T-helper 22 cell (primary cell): ENCODE measurements at places on chromosomes 3 and 15.

GRCh38 chr15:70196372-70197316 is 98.9 kb upstream of the TLE3 start:
- DNase-seq: peak; percentile 37

DNA sequence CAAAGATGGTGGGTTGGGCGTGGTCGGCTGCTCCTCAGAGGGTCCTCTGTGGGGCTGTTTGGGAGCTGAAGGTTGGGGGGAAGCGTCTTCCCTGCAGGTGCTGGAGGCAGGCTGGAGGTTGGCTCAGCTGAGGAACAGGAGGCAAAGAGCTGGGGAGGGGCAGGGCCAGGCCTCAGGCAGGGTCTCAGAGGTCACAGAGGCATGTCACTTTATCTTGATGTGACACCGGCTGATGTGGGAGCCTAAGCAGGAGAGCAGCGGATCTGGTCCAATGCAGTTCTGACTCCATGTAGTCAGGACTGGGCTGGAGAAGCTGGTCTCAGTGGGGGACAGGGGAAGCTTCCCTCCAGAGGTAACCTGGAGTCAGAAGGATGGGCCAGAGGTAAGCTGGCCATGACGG is 7.7 kb upstream of the GNAT1 start:
- DNase-seq: no peak

DNA sequence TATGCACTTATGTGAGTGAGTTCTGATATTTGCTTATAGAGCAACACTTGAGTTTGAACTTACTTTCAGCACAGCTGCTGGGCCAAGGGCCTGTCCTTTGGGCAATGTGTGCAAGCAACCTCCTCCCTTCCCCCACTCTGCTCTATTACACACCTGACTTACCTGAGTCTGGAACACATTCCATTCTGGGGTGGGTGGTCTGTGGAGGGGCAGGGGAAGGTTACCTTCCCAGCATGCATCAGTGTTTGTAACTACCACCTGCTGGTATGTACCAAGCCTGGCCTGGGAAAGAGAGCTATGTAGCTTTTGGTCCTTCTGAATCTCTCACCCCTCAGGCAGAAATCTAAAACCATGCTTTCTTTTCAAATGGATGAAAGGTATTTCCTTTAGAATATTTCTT is 103.0 kb downstream of the ISL2 start:
- DNase-seq: no peak

DNA sequence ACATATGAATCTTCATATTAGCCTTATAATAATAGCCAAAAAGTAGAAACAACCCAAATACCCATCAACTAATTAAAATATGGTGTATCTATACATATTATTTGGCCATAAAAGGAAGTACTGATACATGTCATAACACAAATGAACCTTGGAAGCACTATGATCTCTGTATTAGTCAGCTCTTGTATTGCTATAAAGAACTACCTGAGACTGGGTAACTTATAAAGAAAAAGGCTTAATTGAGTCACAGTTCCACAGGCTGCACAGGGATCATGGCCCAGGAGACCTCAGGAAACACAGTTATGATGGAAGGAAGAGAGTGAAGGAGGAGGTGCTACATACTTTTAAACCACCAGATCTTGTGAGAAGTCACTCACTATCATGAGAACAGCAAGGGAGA is 16.0 kb upstream of the CCR2 start:
- DNase-seq: no peak

- no peak for DNase-seq
These were observed 13.8 kb upstream of the SEMA4B start for GRCh38 chr15:90187257-90187868.

GRCh38 chr3:108554229-108554628 is 35.0 kb downstream of the CIP2A start:
- no peak for DNase-seq

DNA sequence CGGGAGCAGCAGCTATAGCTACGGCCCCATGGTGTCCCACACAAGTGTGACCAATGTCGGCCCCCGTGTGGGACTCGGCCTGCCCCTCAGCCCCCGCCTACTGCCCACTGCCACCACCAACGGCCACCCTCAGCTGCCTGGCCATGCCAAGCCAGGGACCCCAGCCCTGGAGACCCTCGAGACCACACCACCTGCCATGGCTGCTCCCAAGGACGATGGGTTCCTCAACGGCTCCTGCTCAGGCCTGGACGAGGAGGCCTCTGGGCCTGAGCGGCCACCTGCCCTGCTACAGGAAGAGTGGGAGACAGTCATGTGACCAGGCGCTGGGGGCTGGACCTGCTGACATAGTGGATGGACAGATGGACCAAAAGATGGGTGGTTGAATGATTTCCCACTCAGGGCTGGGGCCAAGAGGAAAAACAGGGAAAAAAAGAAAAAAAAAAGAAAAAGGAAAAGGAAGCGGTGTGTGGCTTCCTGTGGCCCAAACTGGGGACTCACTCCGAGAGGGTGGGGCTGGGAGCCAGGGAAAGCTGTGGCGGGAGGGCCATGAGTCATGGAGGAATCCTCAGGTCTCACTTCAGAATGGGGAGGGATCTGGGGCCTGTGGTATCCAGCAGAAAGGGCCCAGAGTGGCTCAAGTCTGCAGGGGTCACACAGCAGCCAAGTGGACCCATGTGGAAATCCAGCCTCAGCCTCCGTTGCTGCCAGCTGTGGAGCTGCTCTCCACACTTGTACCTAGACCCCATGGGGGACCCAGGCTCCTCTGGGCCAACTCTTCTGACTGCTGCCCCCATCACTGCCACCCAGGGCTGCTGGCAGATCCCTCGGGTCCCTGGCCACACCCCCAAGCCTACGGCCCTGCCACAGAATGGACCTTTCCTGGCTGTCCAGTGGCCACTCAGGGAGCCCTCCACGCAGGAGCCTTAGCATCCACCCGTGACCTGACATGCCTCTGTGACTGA is 26.1 kb downstream of the PTH1R start:
- no peak for DNase-seq

DNA sequence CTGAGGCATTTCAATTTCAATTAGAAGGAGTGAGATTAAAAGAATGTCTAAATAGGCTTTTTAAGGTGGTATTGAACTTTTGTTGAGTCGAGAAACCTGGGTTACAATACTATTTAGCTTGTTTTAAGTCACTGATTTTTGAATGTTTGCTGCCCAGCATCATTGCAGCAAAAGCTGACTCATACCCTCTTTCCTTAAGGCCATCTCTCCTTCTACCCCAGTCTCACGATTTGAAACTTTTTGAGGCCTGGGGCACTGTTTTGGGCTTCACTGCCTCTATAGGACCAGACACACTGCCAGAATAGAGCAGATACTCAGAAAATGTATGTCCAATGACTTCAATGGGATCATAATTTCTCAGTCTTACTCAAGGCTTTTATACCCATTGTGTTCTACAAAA is 319.6 kb upstream of the TGFBR2 start:
- DNase-seq: no peak
